Esophagus squamous epithelium (tissue), 5 donors: ENCODE measurements at places on chromosomes 3 and 15.

DNA sequence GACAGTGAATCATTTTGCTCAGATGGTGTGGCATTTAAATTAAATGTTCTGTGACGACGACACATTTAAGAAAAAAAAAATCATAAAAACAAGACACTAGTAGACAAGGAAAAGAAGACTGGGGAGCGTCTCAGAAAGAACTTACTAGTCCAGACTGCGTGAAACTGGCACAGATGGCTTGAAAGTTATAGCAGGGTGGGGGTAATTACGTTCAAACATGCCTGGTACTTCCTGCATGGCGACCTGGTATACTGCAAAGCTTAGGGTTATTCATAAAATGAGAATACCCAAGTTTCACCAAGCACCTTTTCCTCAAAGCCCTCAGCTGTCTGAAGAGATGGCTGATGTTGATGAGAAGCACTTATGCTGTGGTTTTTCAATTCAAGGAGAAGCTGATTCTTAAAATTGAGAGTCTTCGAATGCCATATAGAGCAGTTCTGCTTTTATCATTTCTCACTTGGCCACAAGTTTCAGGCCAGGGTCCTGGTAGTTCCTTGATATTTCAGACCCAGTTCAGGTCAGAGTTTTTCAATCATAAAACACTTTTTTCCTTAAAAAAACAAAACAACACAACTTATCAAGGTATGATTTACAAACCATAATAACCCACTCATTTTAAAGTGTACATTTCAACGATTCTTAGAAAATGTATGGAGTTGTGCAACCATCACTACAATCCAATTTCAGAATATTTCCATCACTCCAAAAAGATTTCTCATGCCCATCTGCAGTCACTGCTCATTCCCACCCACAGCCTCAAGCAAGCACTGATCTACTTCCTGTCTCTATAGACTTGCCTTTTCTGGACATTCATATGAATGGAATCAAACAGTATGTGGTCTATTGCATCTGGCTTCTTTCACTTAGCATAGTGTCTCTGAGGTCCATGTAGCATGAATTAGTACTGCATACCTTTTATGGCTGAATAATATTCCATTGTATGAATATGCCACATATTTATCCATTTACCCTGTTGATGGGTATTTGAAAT is 24.7 kb downstream of the PCOLCE2 start:
- DNase-seq: no peak

GRCh38 chr3:72595376-72595775 is 252.9 kb downstream of the SHQ1 start:
- no peak for DNase-seq

DNA sequence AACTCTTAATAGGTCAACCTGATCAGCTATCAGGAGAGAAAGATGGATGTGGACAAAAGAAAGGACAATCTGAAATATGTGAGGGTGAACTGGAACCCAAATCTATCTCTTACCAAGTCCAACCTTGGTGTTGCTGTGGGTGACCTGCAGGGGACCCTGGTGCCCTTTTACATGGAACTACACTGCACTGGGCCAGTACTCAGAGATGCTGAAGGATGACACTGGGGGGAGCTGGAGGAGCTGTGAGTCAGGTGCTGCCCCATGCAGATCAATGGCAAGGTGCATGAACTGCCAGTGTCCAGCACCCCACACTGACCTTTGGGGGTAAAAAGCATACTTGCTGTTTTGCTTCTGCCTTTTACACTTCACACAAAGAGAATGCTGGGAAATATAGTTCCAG is 55.6 kb upstream of the TBC1D5 start:
- DNase-seq: no peak

DNA sequence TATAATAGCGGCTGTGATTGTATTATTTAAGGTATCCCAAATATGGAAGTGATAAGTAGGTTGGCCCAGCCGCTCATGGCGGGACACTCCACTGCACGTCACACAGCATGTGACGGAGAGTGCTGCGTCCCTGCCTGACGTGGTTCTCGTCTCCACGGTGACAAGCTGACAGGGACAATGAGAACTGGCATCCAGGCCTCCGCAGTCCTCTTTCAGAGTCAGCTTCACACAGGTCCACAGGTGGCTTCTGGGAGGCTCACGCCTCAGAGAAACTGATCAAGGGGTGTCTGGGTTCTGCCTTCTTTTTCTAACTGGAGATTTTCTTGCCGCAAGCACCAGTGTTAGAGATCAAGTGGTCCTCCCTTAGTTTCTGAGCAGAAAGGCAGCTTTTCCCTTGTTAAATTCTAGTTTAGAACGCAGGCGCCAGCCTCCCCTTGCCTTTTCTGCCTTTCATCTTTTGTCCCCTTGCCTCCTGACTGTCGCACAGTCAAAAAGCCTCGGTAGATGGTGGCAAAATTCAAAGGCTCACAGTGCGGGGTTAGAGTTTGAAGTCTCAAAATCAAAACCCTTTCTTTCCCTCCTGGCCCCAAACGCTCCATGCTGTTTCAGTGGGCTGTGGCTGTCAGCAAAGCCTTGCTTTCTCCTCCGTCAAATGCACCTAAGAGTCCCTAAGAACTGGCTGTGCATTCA is 120.9 kb downstream of the ATP10A start:
- DNase-seq: no peak

- no peak for DNase-seq
Observed at GRCh38 chr15:29130476-29130875, 139.1 kb downstream of the NSMCE3 start.

GRCh38 chr3:123653221-123653682 is 68.4 kb upstream of the HACD2 start:
- no peak for DNase-seq

DNA sequence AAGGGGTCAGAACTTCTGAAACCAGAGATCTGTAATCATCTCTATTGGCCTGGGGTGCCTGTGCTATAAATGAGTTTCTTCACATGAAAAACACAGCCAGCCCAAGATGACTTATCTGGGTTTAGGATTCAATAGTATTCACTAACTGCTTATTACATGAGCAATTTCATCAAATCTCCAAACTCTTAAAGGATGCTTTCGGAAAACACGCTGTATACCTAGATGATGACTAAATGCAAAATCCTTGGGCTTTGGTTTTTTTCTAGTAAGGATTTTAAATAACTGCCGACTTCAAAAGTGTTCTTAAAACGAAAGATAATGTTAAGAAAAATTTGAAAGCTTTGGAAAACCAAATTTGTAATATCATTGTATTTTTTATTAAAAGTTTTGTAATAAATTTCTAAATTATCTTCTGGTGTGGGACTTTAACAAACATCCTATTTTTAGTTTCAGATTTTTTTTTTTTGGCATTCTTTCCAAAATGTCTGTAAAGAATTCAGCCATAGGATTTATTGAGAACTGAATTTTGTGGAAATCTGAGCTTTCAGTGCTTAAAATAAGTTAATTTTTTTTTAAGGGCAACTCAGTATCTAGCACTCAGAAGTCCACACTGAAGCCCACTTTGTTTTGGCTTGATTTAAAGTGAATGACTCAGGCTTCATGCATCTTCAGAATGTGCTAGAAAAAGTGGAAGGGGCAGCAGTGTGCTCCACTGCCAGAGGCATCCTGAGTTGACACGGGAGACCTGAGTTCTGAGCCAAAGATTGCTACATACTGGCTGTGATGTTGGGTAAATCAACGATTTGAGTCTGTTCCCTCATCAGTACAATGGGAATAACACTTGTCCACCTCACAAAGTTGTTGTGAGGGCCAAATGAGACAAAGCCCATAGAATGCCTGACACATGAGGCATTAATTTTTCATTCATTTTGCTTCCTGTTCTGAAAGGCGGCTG is 18.7 kb downstream of the TMEM43 start:
- DNase-seq: no peak
